ENCODE measurements at places on chromosomes 2 and 18.

DNA sequence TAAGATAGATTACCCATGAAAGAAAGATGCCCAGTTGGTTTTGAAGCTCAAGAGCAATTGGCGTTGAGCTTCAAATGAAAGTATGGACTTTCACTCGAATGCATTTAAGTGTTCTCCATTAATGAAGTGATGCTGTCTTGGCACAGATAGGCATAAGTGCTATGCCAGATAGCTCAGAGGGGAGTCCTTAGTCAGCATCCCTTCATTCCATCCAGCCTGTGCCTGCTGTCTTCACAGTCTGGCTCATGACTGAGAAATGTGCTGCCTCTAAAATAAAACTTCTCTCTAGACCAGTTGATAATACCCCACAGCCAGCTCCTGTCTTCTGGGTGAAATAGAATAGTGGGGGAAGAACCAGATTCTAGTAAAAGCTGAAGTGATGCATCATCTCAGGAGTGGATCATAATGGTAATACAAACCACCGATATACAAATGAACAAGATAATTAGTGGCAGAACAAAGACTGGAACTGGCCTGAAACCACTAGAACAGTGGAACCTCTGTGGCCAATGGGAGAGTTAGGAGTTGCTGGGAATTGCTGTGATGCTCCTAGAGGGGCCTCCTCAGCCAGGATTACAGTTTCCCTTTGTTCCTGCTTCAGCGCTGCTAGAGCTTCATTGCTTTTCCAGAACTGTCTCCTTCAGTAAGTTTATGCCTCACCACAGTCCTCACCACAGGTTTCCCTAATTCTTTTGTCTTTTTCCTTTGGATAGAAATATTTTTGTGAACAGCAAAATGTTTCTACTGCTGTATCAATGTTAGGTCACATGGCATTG is 359.3 kb downstream of the KIAA1328 start:
- DNase-seq = no peak

- no peak for DNase-seq
Measured at GRCh38 chr2:144522897-144523595, 3.1 kb upstream of the ZEB2 start.

DNA sequence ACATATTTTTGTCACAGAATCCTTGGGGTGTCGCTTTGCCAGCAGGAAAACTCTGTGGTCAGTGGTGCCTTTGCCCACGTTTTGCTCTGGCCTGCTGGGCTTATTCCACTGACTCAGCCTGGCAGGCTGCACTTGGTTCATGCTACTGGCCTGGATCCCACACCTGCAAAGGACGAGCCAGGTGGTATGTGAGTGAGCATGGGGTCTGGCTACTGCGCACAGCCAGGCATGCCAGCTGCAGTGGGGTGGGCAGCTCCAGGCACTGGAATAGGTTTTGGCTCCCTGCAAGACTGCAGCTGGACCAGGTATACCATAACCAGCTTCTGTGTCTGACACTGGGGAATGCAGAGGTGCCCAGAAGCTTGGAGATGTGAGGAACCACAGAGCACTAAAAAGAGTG is 197.9 kb upstream of the VRK2 start:
- no peak for DNase-seq

DNA sequence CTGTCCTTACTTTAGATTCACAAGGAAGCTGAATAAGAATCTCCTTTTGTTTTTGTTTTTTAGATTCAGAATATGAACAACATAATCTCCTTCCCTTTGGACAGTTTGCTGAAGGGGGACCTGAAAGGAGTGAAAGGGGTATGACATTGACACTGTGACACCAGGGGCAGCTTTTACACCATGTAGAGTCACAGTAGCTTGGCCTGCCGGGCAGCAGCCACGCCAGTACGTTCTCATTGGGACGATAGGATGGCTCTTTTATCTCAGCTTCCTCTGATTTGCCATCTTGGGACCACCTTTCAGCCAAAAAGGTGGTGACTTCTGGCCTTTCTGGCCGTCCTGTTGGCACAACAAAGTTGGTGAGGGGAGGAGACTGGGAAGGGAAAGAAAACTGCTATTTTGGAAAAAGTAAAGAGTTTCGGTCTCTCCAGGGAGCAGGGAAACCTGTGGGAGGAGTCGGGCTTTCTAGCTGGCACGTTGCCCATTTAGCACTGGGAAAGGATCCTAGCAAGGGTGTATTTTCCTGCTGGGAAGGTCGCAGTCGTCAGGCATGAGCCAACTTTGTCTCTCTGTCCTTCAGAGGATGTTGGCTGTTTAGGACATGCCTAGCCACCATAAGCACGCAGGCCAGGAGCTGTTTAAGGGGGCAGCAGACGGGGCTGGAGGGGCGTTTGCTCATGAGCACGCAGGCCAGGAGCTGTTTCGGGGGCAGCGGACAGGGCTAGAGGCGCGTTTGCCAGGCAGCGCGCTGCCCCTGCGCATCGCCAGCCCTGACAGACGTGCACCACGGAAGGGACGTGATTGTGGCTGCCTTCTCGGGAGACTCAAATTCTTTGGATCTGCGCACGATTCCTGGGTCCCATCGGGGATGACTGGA is 104.6 kb downstream of the ITGB1BP1 start:
- no peak for DNase-seq

- DNase-seq = no peak
Measured at GRCh38 chr2:64942693-64943092, 46.5 kb upstream of the SLC1A4 start.

DNA sequence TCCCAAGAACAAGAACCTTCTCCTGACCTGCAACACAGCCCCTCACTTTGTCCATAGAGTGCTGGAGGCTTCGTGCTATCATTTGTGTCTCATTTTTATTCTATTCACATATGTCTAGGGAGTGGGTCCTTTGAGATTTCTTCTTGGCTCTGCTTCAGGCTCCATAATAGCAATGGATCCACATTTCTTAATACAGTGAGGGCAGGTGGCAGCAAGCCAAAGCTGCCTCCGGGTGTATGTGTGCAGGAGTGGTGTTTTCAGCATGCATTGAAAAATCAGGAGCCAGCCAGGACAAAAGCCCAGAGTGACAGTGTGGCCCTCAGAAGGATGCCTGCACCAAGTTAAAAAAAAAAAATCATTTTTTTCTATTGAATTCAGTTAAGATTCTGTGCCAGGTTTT is 115.1 kb upstream of the PELI1 start:
- DNase-seq = no peak

DNA sequence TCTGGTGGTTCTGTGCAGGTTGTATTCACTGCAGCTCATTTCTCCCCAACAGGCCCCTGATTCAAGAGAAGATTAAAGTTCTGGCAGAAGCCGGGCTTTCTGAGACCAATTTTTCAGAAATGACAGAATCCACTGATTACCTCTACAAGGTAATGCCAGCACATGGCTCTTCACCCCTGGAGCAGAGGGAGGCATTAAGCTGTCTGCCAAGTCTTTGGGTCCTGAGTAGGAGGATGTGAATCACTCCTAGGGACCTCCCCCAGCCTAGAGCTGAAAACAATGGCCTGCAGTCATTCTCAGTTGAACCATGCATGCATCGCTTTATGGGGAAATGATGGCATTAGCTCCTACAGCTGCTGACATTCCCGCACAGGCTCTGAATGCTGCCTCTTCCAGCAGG is 20.5 kb upstream of the RPL37A start:
- DNase-seq = peak; percentile 77

- DNase-seq = no peak
Measured at GRCh38 chr18:8081872-8082553, 514.9 kb downstream of the PTPRM start.

DNA sequence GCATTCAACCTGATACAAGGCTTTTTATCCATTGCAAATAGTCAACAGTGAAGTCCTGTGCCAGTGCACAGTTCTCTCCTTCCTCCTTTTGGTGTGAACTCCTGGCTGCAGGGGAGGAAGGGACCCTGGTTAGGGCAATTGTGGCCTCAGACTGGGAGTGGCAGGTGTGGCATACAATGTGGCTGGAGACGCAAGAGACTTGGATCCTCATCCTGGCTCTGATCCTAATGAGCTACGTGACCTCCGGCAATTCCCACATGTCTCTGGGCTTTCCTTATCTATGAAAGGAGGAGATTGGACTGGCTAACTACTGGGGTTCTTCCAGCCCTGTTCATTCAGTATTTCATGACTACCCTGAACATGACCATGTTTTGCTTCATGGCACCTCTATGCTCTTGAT is 10.5 kb upstream of the IL1A start:
- no peak for DNase-seq

GRCh38 chr18:44816477-44816876 is 135.8 kb downstream of the SETBP1 start:
- DNase-seq = no peak

DNA sequence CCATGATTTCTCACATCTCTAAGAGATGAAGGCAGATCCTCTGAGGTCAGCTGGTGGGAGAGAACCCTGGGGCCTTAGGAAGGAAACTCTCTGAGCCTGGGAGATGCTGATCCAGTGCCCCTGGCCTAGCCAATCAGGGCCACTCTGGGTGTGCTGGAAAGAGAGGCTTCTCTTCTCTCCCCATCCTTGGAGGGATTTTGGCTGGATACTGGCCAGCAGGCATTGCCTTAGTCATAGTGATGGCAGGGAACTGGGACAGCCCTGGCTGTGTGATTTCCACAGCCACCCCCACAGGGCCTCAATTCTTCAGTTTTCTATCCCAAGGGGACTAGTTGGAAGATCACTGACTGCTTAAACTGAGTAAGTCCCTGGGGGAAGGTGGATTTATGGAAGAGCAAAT is 26.6 kb upstream of the PLB1 start:
- DNase-seq = no peak

GRCh38 chr2:111705239-111705638 is 178.8 kb downstream of the ANAPC1 start:
- DNase-seq = no peak

- DNase-seq = no peak
Measured at GRCh38 chr2:127826047-127826446, 15.1 kb upstream of the WDR33 start.

- DNase-seq = no peak
Measured at GRCh38 chr18:52345428-52345827, 5.4 kb downstream of the DCC start.

- DNase-seq = no peak
Measured at GRCh38 chr2:189581354-189582139, 961 bp upstream of the SLC40A1 start.

DNA sequence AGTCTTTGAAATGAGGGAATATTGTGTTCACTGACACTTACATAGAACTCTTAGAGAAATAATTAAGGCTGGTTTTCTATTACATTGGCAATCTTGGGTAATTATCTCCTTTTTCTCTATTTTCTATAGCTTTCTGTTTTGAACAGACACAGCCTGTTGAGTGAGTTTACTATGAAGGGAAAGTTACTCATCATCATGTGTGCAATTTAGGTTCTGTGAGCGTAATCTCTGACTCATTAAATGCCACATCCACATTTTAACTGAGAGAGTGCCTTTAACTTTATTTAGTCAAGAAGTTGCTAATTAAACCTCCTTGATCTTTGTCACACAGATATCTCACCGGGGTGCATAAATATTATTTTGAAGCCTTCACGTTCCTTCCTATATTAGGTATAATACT is 174.0 kb upstream of the SLC8A1 start:
- no peak for DNase-seq

DNA sequence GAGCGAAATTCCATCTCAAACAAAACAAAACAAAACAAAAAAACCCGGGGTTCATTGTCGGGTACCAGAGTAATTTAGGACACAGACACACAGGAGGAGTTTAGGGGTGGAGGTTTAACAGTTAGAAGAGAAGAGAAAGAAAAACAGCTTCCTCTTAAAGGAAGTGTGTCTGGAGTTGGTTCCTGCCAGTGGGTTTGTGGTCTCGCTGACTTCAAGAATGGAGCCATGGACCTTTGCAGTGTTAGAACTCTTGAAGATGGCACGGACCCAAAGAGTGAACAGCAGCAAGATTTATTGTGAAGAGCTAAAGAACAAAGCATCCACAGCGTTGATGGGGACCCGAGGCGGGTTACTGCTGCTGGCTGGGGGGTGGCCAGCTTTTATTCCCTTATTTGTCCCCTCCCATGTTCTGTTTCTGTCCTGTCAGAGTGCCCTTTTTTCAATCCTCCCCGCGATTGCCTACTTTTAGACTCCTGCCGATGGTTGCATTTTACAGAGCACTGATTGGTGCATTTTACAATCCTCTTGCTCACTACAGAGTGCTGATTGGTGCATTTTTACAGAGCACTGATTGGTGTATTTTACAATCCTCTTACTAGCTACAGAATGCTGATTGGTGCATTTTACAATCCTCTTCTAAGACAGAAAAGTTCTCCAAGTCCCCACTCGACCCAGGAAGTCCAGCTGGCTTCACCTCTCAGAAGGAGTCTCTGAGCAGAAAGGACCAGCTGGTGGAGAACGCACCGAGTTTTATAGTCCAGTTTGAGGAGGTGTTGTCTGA is 28.7 kb upstream of the ATP8B1 start:
- no peak for DNase-seq

DNA sequence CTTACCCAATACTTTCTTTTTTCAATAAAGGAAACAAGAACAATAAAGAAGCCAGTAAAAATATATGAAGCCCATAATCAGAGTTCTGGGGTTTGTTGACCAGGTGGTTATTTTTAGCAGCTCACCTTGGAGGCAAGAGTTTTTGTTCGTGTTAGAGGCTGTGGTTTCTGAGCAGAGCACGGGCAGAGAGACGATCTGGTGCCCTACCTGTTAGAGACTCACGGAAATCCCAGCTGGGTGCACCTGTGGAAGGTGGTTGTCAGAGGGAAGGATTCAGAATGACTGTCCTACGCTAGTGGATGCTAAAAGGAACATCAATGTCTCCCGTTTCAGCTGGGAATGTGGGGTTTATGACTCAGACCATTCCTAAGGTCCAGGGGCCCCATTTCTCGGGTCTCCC is 87.6 kb downstream of the NRP2 start:
- no peak for DNase-seq

DNA sequence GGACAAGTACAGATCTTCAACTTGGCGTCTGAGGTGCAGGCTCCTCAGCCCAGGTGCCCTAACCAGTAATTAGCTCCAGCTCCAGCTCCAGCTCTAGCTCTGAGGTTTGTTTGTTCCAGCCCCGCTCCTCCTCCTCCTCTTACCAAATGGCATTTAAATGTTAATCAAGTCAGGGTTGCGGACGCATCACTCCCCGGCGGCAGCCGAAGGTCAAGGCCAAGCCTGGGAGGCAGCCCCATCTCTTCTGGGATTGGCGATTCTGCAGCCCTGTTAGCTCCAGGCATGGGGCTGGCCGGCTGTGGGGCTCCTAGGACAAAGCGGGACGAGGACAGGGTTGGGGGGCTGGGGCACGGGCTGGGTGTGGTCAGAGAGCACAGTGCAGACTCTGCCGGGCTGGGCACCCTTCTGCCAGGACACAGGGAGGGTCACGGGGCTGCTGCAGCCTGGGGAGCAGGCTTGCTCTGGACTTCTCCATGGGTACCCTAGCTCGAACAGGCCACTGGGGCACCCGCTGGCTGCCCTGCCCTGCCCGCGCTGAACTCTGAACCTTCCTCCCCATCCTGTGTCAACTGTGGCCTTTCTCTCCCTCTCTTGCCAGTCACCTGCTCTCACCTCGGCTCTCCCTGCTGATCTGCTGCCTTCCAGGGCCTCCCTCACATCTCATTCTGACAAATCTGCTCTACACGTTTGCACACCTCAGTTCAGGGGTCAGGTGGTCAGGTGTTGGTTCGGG is 203.3 kb downstream of the CELF4 start:
- no peak for DNase-seq

DNA sequence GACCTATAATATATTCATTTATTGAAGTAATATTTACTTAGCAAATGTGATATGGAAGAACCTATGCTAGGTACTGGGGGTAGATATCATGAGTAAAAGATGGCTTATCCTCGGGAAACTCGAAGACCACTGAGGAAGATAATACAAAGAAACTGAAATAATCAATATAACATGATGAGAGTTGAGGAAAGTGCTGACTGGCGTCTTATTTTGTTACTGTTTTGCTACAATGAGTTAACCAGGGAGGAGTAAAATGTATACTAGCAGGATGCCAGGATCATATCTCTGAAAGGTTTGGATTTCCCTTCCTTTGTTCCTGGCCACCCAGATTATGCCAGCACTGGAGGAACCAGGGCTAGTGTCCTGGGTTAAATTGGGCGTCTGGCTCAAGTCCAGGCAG is 111.7 kb upstream of the SPATS2L start:
- no peak for DNase-seq

All from putamen (tissue), 1 donor.